ENCODE measurements at places on chromosomes 1 and 21. TPM values are rescaled to one million over a fixed set of nuclear protein-coding genes. Genes with fewer than 3 reads are reported as not detected.
A peak's percentile ranks its signal among the peaks of the same experiment; 100 is the strongest.

TADA1 gene
- total RNA-seq, result 7.5 TPM

TMEM201 gene
- 15.9 TPM for total RNA-seq

MLLT11 gene
- total RNA-seq, result 1.4 TPM

CLCA1 gene
- total RNA-seq, result not detected

CGN gene
- total RNA-seq, result 0.36 TPM

MAP10 gene
- total RNA-seq, result 3.6 TPM

SYT6 gene
- total RNA-seq, result 0.21 TPM

AVPR1B gene
- total RNA-seq, result not detected

- no peak for DNase-seq
These were observed 968 bp downstream of the CSMD2 start for GRCh38 chr1:34163792-34164731.

DNA sequence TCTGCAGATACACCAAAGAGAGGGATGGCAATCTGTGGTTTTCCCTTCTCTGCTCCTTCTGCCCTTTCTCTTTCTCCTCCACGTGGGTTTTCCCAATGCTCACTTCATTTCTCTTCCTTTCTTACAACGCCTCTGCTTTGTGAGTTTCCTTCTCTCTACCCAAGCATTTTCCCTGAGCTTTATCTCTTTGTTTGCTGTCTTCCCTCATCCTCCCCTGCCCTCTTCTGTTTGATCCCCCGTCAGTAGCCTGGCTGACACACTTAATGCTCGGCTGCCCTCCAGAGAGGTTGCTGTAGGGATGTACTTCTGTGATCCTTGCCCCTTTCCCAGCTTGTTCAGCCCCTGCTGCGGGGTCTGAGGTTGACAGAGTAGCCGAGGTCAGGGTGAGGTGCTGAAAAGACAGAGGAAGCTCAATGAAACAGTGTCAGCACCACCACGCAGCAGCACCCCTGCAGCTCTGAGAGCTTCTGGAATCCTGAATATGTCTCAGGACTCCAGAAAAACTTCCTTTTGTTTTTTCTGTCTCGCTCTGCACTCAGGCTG is 6.0 kb downstream of the EDARADD start:
- no peak for DNase-seq

GRCh38 chr1:41536361-41536802 is 51.9 kb upstream of the EDN2 start:
- DNase-seq, result no peak

- DNase-seq, result no peak
These were observed 154.1 kb downstream of the TGFBR3 start for GRCh38 chr1:91731815-91732214.

DNA sequence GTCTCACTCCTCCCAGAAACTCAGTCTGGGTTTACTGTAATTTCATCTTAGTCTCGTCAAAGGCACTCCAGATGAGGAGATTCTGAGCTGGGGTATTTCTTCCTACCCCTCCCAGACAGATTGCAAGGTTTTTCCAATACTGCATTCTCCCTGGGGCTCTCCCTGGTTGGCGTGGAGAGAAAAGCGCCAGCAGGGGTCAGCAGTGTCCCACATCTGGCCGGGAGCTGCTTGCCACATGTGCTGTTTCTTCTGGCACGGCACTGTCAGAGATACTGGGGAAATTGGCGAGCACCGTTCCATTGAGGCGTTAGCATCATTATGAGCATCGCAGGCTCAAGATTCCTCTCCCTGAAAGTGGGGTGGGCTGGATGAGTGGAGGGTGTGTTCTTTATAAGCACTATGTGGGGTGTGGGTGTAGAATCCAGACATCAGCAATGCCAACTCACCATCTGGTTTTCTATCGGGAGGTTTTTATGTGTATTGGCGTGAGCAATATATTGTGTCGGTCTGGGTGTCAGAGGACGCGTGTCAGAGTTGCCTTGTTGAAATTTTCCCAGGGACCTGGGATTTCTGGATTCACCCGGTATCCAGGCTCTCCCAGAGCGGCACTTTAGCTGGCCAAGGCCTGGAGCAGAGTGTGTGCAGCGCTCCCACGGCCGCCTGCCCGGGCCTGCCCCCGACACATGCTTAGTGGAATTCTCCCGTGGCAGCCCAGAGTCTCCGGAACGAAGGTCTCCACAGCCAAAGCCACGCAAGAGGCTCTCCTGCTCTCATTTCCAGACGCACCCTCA is 8.0 kb upstream of the NAV1 start:
- peak; percentile 86 for DNase-seq

GRCh38 chr1:203440771-203441170 is 34.8 kb upstream of the PRELP start:
- peak; percentile 73 for DNase-seq

GRCh38 chr1:115166531-115167091 is 77.3 kb upstream of the TSPAN2 start:
- DNase-seq, result no peak

DNA sequence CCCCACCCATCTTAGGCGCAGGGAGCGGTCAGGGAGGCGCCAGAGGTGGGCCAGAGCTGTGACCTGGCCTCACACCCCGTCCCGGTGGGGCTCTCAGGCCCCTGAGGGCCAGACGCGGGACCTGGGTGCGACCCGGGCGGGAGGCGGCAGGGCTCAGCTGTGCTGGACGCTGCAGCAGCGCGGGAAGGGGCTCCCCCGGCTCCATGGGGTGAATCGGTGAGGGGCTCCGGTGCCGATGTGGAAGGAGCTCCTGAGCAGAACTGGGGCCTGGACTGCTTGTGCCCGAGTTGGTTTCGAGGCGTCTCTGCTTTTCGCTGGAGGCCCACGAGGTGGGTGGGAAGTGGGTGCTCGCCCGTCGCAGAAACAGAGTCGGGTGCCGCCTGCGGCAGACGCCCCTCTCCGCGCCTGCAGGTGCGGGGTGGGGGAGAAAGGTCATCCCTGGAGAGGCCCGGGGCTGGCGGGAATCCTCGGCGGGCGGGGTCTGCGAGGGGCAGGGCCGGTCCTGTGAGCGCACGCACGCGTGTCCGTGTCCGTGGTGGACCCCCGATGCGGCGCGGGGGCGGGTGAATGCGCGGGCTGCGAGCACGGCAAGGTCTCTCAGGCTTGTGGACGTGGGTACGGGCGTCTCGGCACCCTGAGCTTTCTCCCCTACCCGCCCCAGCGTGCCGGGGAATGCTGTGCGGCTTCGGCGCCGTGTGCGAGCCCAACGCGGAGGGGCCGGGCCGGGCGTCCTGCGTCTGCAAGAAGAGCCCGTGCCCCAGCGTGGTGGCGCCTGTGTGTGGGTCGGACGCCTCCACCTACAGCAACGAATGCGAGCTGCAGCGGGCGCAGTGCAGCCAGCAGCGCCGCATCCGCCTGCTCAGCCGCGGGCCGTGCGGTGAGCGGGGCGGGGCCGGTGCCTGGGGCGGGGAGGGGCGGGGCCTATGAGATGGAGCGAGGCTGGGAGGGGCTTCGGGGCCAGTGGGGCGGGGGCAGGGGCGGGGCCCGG is 20.4 kb downstream of the AGRN start:
- DNase-seq, result peak; percentile 79

DNA sequence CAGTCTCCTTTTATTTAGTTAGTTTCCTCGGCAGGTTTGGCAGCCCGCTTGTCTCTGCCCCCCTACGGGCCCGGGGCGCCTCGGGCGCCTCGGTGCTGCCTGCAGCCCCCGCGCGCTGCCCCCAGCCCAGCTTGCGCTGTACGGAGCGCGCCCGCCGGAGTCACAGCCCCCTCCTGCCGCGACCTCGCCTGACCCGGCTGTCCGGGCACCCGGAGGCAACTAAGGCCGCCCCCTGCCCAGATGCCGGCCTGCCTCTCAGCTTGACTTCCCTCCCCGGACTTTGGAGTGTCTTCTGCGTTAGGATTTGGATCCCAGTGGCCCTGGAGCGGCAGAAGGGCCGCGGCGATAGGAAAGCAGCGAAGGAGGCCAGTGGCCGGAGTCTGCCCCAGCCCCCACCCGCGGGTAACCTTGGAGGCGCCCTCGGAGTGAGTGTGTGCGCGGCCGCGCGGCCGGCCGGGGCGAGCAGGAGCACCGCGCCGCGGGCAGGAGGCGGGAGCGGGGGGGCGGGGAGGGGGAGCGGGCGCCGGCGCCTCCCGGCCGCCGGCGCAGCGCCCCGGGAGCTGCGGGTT is 7.6 kb downstream of the CDKN2C start:
- peak; percentile 79 for DNase-seq

GRCh38 chr1:110004583-110004982 is 20.0 kb downstream of the AHCYL1 start:
- DNase-seq, result no peak

- DNase-seq, result no peak
These were observed 834.3 kb downstream of the KCNT2 start for GRCh38 chr1:195773931-195774330.

- no peak for DNase-seq
These were observed 28.3 kb downstream of the VWA5B1 start for GRCh38 chr1:20318971-20319370.

- no peak for DNase-seq
These were observed 75.2 kb downstream of the RERE start for GRCh38 chr1:8742022-8742924.

DNA sequence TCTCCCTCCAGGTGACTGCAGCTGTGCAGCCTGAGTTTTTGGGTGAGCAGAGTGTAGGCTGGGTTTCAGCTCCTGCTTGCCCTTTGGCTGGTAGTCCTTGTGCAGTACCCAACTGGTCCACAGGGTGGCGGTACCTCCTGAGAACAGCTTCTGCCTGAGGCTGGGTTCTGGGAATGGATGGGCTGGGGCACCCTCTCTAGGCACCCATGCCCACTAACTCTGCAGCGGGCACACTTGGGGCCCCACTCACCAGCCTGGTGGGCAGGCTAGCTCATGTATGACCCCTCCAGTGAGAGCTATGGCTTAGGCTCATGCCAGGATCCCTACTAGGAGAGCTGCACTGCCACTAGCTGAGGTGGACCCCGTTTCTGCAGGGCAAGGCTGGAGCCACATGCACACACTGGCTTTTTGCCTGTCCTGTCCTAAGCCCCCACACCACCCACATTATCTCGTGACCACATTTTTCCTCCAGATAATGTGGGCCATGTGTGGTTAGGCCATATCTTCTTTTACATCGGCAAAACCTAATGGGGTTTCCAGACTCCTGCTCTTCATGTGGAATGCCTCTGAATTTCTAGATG is 15.5 kb upstream of the GSTM4 start:
- DNase-seq, result peak; percentile 83

GRCh38 chr1:64493831-64494230 is 23.9 kb downstream of the CACHD1 start:
- no peak for DNase-seq

Measured in heart right ventricle (tissue), 16 donors.